Mucosa of gallbladder (tissue), 1 donor: ENCODE measurements at places on chromosomes 11 and 22.

GRCh38 chr11:122207505-122207904, 91.5 kb upstream of the BLID start:
- peak; percentile 42 for DNase-seq

DNA sequence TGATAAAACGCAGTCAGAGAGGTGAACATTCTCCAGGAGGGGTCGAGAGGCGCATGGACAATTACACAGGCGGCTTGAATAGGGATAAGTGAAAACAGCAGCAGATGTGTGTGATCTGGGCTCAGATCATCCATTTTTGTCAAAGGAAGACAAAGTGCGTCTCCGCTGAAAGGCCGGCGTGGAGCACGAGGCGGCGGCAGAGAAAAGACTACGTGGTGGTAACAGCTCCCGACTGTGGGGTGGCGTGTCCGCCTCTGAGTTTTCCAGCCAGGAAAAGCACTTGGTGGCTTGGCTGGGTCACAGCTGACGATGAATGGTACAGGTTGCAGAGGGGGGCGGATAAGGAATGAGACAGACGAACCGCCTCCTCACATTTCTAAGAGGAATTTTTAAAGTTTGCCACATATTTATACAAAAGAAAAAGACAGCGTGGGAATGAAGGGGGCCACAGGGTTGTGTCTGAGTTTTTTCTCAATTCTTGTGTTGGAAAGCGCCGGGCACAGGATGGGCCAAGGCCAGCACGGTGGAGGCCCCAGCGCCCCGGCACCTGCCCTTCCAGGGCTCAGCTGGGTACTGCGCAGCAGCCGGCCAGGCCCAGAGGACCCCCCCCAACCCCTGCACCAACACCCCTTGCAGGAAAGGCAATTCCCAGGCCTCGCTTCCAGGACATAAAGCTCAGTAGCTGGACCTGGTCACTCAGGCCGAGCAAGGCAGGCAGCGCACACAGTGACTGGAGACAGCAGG, 80.4 kb downstream of the TRMU start:
- no peak for DNase-seq

GRCh38 chr11:121489823-121490222, 37.1 kb upstream of the SORL1-AS1 start:
- no peak for DNase-seq

- DNase-seq = no peak
These were observed 57.7 kb downstream of the DGCR2 start for GRCh38 chr22:19064354-19065054.

DNA sequence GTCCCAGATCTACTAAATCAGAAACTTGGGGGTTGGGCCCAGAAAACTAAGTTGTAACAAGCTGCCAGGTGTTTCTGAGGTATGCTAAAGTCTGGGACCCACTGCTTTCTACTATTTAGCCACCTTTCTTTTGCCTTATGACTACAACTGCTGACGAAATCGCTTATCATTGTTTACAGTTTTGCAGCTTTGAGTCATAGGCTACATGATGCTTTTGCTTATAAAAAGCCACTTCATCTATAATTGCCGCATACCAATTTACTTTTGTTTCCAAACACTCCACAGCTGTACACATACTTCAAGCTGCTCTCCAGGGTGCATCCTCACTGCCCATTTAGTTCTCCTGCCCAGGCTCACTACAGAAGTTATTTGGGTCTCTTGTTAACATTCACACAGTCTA, 144.7 kb downstream of the ENTHD1 start:
- DNase-seq = no peak

GRCh38 chr11:56750190-56750589, 1.7 kb upstream of the OR9G4 start:
- DNase-seq = no peak

- DNase-seq = no peak
These were observed 8.4 kb downstream of the OR9G4 start for GRCh38 chr11:56740107-56740506.

DNA sequence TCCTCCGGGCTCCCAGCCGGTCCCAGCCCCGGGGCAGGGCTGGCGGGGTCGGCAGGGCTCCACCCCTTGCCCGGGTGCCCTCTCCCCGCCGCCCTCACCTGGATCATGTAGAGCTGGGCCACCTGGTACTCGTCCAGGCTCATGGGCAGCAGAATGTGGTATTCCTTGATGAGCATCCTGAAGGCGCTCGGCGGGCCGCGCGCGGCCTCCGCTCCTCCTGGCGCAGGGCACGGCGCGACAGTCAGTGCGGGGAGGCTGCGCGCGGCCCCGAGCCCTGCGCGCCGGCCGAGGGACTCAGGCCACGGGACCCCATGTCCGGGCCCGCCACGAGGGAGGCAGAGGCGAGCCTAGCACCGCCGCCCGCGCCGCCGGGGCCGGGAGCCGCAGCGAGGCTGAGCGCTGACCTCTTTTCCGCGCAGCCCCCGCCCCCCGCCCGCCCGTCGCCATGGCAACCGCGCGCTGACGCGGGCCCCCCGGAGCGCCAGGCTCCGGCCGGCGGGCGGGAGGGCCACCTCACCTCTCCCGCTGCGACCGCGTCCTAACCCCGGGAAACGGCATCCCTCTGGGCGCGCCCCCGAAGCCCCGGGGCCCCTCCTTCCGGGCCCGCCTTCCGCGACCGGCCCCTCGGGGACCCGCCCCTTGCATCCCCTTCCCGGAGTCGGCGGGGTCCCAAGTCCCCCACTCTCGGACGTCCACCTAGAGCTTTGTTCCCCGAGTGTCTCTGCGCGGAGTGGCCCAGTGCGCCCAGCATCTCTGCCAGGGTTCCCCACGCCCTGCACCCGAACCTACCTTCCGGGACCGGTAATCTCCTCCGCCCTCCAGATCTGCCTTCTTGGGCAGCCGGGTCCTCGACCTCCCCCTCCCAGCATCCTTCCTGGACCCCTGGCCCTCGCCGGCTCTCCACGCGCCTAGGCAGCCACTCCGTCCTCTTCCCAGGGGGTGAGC, 886 bp downstream of the PITPNM1 start:
- no peak for DNase-seq

DNA sequence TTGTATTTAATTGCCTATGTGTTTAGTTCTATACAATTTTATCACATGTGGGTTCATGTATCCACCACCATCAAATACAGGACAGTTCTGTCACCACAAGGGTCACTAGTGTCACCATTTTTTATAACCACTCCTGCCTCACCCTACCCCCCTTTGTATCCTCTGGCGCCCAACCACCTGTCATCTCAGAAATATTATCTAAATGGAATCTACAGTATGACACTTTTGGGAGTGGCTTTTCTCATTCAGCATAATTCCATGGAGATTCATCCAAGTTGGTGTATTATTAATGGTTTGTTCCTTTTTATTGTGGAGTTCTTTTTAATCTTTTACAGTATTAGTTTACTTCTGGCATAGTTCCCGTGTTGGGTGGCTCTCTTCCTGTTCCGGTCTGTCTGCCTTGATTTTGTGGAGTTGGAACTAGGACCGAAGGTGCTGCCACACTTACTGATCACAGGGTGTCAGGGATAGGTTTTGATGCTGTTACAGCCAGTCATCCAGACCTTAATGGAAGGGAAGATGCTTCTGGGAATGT, 58.5 kb downstream of the TNRC6B start:
- DNase-seq = no peak

GRCh38 chr11:74412321-74412720, 14.1 kb upstream of the PGM2L1 start:
- no peak for DNase-seq

DNA sequence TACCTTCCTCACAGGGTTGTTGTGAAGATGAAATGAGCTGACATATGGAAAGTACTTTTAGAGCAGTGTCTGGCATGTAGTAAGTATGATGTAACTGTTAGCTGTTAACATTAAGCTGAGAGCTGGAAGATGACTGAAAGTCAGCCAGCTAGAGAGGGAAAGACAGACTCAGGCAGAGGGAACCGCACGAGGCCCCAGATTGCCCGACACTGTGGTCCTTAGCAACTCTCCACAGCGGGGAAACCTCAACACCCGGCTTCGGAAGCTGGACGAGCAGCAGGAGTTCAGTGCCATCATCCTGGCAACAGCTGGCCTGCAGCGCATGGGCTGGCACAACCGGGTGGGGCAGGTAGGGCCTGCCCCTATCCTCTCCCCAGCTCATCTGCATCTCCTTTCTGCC, 6.5 kb downstream of the HMBS start:
- no peak for DNase-seq

DNA sequence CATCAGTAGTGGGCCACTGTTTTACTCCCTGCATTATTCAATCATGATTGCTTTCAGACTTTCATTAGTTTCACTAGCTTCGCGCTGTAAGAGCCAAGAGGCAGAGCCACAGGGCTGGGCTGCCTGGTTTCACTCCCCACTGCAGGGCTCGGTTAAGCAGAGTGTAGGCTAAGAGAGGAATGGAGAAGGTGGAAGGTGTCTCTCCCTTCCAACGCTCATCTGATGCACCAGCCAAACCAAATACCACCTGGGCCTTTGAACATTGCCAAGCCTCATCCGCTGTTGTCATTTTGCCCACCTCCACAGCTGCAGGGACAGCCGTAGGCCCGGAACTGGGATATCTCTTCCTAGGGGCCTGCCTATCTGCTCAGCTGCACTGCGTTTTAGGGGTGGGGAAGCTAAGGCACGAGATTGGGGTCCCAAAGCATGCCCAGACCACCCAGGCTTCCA, 480 bp upstream of the SMARCB1 start:
- no peak for DNase-seq

DNA sequence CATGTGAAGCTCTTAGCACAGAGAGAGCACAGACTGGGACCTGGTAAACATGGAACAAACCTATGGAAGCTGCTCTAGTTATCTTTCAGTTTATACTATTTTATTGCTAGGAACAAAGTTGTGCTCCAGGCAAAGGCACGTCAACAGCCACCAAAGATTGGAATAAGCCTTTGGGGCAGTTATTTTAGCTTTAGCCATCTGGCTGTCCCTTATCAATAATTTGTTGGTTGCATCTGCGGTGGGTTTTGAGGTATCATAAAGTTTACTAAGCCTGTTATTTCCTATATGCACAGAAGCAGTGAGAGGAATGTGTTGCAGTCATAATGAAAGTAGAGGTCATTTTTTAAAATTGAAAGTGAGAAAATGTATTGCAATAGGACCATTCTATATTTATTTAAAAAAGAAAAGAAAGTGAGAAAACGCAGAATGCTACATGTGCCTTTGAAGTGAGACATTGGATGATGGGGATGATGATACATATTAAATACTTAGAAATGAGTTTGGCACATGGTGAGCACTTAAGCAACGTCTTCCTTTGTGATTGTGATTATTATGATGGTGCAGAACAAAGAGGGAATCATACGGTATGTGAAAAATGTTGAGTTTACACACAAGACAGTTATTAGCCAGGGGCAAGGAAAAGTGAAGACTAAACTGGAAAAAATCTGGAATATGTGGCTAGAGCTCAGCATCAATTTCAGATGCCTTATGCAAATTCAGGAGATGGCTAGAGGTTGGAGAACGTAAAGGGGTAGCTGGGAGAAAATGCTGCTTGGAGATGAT, 58.3 kb downstream of the PRR5L start:
- no peak for DNase-seq

DNA sequence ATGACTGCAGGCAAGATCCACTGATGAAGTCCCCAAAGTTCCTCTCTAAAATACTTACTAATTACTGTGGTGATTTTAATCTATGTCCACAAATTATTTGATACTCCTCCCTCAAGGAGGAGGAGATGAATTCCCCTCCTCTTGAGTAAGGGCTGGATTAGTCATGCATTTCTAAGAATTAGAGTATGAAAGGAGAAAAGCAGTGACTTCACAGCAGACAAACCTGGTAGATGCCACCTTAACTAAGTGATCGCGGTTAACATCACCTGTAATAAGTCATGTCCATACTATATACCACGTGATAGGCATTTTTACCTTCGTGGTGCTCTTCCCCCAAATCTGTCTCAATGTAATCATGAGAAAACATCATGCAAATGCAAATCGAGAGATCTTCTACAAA, 52.0 kb upstream of the TSPAN18 start:
- no peak for DNase-seq

DNA sequence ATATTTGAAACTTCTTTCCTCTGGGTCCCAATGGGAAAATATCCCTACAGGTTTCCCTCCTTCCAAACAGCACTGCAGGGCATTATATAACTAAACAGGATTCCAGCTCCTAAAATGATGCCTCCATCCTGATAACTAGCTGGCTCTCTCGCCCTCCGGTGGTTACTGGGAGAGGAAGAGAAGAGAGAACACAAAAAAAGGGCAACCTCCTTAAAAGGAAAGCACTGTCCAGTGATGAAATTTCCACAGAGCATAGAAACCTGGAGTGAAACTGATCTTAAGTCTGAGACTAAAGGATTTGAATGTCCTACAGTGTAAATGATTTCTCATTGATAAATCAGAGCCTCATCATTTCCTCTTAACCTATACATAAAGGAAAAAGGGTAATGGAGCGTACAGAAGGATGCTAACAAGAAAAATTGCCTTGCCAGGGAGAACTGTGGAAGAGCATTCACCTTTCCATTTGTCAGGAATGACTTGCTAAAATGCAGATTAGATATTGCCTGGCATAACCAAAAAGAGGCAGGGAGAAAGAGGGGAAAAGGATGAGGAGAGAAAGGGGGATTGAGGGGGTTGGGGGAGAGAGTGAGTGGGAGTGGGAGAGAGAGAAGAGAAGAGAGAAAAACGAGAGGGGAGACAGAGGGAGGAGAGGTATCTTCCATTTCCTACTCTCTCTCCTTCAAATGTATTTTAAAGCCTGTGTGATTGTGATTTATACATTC, 121.3 kb downstream of the APOL5 start:
- DNase-seq = no peak

GRCh38 chr22:32828150-32828549, 26.6 kb downstream of the TIMP3 start:
- no peak for DNase-seq

DNA sequence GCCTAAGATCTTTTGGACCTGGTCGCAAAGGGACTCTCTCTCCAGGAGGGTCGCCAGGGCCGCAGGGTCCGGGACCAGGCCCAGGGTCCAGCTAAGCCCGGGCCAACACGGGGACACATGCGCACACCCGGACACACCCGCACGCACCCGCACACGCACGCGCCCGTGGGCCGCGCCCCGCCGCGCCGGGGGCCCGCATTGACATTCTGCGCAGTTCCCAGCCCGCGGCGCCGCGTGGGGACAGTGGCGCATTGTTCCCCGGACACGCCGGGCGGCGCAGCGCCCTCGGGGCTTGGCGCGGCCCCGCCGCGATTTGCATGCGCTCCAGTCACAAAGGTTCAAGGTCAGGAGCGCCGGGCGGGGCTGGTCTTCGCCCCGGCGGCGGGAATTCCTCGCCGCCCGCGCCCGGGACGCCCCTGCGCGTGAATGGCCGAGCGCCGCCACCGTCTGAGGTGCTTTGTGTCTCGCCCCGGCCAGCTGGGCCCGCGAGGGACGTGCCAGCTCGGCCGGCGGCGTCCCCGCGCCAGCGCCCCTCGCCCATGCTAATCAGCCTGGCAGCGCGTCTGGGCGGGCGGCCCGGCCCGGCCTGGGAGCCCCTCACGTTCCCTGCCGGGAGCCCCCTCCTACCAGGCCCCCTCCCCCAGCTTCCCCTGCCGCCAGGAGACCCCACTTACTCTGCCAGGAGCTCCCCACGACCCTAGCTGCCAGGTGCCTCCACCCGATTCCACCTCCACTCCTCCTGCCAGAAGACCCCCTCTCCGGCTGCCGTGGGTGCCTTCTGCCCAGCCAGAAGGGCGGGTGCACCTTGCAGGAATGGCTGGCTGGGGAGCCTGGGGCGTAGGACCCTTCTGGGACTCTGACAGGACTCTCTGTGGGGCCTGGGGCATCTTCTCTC, 50.5 kb upstream of the WNT7B start:
- no peak for DNase-seq

- DNase-seq = no peak
These were observed 97.8 kb downstream of the TRMU start for GRCh38 chr22:46433318-46433717.

GRCh38 chr11:11293798-11294550, 59.1 kb downstream of the CSNK2A3 start:
- DNase-seq = no peak
